ENCODE measurements at places on chromosomes 6 and 20.
A peak's percentile ranks its signal among the peaks of the same experiment; 100 is the strongest.

DNA sequence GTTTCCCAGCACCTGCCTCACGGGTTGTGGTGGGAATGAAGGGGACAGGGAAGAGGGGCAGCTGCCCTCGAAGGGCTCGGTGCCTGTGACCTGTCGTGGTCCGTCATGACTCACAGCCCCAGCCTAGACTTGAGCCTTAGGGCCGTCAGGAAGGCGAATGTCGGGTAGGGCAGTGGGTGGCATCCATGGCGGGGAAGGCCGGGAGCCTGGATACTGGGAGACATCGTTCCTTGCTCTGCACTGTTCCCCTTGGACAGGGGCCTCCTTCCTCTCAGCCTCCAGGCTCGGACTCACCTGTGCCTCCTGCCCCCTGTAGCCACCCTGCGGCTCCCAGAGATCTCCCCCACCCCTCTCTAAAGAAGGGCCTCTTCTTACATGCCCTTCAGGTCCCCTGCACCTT, 52.2 kb upstream of the APCDD1L start:
- no peak for DNase-seq

- no peak for DNase-seq
Observed at GRCh38 chr20:953742-954141, 37.6 kb upstream of the ANGPT4 start.

- no peak for DNase-seq
Observed at GRCh38 chr6:126172131-126172530, 167.8 kb upstream of the CENPW start.

GRCh38 chr6:145148776-145149175, 586.5 kb downstream of the EPM2A start:
- DNase-seq = no peak

DNA sequence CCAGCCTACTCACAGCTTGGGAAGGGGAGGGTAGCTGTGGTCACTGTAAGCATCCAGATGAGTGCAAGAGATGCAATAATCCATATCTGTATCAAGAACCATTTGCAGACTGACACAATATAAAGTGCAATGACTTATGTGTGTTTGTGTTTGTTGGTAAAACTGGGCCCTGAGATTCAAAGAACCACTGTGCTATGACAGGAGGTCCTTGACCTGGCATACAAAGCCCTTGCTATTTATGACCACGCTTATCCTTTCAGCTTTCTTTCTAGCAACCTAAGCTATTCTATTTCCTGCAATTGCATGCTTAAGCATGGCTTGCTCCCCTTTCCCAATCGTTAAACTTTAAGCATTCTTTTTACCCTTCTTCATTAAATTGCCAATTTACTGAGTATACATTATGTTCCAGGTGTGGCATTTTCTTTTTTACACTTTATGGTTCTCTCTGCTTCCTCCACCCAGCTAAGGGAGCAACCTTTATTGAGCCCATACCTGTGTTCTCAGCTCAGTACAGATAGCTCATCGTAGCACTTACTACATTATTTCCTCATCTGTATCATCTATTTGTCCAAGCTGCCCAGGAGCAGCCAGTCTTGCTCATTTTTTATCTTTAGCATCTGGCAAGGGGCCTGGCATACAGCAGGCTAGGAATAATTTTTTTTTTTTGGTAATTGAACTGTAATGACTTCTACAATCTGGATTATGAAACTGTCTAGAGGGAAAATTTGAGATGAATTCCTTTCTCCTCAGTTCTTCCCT, 3.5 kb downstream of the MCUR1 start:
- no peak for DNase-seq

DNA sequence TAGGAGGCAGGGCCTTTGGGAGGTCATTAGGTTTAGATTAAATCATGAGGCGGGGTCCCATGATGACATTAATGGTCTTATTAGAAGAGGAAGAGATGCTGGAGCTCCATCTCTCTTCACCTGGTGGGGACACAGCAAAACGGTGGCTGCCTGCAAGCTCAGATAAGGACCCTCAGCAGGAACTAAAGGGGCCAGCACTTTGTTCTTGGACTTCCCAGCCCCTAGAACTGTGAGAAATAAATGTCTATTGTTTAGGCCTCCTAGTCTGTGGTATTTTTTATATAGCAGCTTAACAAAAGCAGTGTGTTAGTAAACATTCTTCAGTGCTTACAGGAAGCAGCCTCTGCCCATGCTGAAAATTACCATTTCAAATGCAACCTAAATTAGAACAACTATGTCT, 157.6 kb downstream of the FOXA2 start:
- DNase-seq = no peak

DNA sequence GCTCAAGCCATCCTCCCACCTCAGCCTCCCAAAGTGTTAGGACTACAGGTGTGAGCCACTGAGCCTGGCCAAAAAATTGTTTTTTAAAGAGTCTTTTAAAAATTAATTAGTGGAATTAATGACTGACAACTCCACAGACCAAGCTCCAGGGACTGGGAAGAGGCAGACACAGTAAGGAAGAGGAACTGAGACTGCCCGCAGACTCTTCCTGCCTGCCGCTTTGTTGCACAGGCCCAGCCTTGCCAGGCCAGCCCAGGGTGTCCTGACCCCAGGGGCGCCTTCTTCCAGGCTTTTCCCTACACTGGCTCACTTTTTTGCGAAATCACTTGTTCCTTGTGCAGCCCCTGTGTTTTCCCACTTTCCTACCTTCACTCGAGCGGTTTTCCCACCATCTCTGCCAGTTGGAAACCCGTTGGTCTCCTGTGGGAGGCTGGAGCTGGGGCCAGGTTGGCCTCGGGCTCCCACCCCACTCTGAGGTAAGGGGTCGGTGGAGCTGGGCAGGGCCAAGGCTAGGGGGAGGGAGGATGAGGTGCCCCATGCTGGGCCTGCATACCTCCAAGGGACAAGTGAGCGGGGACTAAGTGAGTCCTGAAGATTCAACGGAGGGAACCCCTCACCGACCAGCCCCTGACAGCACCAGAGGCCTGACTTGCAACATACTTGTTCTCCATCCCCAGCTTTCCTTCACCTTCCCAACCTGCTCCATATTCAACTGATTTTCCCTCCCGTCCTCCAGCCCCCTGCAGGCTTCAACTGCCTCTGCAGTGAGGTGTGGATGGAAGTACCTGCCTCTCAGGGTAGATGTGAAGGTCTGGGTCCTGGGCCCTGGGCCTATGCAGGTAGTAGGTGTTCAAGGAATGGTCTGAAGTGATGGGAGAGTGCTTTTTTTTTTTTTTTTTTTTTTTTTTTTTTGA, 23.5 kb upstream of the SMIM29 start:
- no peak for DNase-seq

GRCh38 chr20:41524980-41525613, 93.1 kb downstream of the CHD6 start:
- no peak for DNase-seq

DNA sequence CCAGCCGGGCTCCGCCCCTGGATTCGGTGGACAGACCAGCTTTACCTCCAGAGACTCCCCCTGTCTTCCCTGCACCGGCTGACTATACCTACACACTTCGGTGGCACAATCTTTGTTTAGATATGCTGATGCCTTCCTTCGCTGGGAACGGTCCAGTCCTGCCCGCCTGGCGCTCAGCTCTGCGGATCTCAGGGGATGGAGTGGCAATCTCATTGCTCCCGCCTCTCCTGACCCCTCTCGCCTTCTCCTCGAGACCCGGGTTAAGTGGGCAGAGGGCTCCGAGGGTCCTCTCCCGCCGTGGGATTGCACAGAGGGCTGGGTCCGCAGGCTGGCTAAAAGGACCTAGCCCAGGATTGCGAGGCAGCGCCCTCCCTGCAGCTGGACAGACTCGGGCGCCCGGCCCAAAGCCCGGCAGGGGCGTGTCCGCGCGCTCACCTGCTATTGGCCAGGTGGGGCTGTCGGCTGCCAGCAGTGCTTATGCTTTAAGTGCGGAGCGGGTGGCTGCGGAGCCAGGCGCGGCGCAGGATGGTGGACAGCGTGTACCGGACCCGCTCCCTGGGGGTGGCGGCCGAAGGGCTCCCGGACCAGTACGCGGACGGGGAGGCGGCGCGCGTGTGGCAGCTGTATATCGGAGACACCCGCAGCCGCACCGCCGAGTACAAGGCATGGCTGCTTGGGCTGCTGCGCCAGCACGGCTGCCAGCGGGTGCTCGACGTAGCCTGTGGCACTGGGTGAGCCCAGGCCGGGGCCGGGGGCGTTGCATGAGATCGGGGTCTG, at the start of gene GNMT:
Gene GNMT, plus strand, starts transcription at position 512 of the 777 bp plus-strand sequence. Its CDS starts 14 bp downstream, at position 526.
- DNase-seq = peak; percentile 20

- DNase-seq = no peak
Observed at GRCh38 chr6:166437661-166438060, 54.9 kb upstream of the MPC1 start.

GRCh38 chr6:38078671-38079070, 259.1 kb downstream of the ZFAND3 start:
- DNase-seq = no peak

- peak; percentile 48 for DNase-seq
Observed at GRCh38 chr6:44593539-44593944, 206.0 kb downstream of the CDC5L start.

DNA sequence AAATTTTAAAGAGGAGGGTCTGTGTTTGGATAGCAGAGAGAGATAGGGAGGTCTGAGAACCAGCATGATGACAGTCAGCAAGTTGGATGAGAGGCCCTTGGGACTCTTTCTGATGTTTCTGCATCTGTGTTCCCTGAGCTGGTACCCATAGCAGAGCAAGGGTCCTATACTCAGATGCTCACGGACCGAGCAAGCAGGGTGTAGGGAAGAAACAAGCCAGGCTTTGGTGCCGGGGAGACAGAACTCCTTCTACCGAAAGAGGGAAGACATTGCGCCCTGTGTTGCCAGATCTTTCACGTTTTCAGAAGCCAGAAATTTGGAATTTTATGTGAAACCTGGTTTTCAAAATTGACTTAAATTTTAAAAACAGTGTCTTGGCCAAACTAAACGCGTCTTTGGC, 34.6 kb downstream of the NEDD9 start:
- no peak for DNase-seq

- no peak for DNase-seq
Observed at GRCh38 chr6:149334201-149334600, 16.7 kb downstream of the TAB2 start.

GRCh38 chr20:63466861-63467260, 5.6 kb downstream of the KCNQ2 start:
- no peak for DNase-seq

GRCh38 chr6:5285526-5285925, 24.2 kb downstream of the FARS2 start:
- DNase-seq = no peak

- DNase-seq = peak; percentile 62
Observed at GRCh38 chr6:149264629-149265028, 52.9 kb upstream of the TAB2 start.

GRCh38 chr20:46507760-46508407, 5.5 kb downstream of the ZNF334 start:
- DNase-seq = no peak

DNA sequence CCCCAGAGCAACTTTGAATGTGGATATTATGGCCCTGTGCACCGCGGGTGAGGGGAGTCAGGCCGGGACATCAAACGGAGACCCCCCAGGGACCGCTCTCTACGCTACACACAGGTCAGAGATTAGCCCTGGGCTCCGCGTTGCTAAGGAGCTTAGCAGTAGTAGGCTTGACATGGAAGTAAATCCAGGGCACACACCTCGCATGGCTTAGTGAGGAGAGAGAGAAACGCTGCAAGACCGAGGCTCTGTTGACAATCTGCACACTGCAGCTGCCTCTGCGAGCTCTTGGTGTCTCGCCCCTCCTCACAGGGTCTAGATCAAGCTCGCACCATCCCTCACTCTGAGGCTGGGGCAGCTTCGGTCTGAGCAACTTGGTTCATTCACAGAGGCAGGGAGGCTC, 116.1 kb upstream of the CDH4 start:
- DNase-seq = no peak

DNA sequence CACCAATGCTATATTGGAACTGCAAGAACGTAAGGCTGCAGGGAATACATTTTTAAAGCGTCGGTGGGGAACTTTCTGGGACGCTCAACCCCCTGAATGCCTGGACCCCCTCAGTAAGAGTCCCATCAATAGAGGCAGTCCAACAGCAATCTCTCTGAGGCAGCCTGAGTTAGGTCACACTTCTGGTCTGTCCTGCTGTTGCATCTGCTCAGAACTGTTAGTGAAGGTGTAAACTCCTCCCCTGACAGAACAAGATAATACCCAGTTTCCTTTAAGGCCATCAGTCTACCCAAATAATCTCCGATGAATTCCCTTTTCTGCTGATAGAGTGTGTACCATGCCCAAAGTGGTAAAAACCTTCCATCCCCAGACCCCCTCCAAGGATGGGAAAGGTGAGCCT, 1.1 kb upstream of the RNGTT start:
- no peak for DNase-seq

- no peak for DNase-seq
Observed at GRCh38 chr20:3074812-3075211, 3.4 kb downstream of the OXT start.

GRCh38 chr6:113540466-113540865, 316.7 kb upstream of the MARCKS start:
- DNase-seq = no peak

DNA sequence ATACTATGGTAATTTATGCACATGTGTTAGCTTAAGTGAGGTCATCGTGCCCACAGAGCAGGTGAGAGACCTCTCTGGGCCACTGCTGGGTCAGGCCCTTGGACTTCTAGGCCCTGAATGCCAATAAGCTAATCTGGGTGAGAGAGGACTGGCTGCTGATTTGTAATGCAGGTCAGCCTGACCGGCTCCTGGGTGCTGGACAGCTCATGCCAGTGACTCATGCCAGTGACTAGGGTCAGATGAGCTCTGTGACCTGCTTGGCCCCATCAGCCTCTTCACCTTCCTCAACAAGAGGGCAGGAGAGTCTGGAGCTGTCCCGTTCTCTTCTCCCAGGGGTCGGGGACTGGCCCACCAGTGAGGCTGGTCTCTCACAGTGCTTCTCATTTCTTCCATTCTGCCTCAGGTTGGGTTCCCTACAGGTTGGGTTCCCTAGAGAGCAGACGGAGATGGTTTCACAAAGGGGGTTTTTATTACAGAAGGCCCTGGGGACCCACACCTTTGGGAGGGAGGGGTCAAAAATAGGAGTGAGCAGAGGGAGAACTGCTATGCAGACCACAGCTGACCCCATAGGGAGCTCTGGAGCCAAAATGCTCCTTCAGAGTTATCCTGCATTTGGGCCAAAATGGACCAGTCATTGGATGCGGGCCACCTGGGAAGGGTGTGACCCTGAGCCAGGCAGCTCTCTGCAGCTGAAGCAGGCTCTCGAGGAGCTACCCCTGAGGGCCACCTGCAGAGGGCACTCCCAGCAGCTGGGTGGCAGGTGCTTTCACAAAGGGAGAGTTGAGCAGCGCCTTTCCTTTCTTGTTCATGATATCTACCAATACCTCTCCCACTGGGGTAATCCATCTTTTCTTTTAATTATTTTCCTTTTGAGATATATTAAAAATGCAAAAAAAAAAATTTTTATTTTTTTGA, 2.2 kb upstream of the OXT start:
- DNase-seq = peak; percentile 36

GRCh38 chr20:16675001-16675564, 54.7 kb upstream of the SNRPB2 start:
- DNase-seq = no peak

GRCh38 chr6:37095997-37096396, 74.0 kb upstream of the PIM1 start:
- no peak for DNase-seq
